ENCODE measurements at places on chromosomes 6 and 20.

DNA sequence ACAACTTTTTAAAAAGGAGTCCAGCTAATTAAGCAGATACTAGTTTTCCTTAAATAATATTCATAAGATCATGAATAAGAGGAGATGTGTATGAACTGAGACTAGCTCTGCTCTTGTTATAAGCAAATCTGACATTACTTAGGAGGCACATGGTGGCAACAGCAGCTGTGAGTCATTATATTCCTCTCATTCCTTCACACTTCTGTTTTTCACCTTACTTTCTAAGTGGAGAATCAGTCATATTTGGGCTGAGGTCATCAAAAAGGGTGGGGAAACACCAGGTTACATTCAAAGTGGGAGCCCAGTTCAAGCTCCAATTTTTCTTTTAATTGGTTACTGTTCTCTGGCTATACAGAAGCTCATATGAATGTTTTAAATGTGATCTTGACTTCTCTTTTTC is 6.0 kb upstream of the RIPPLY2 start:
- DNase-seq = no peak

GRCh38 chr6:67666177-67666964 is 968.7 kb upstream of the ADGRB3 start:
- DNase-seq = no peak

DNA sequence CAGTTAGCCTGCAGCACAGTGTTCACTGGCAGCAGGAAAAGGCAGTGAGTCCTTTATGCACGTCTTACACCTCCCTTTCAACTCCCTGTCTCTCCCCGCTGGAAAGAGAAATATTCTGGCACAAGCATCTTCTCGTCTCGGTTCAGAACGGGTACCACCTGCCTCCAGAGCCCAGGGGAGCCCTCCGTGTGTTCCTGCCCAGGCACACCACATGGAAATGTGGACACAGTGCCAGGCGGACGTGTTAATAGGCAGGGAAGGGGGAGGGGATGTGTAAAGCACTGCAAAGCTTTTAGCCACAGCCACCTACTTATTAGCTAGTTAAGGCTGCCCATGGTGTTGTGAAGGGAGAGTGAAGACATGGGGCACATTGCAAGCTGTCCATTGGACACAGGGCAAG is 219.7 kb downstream of the FARS2 start:
- DNase-seq = peak; percentile 28

DNA sequence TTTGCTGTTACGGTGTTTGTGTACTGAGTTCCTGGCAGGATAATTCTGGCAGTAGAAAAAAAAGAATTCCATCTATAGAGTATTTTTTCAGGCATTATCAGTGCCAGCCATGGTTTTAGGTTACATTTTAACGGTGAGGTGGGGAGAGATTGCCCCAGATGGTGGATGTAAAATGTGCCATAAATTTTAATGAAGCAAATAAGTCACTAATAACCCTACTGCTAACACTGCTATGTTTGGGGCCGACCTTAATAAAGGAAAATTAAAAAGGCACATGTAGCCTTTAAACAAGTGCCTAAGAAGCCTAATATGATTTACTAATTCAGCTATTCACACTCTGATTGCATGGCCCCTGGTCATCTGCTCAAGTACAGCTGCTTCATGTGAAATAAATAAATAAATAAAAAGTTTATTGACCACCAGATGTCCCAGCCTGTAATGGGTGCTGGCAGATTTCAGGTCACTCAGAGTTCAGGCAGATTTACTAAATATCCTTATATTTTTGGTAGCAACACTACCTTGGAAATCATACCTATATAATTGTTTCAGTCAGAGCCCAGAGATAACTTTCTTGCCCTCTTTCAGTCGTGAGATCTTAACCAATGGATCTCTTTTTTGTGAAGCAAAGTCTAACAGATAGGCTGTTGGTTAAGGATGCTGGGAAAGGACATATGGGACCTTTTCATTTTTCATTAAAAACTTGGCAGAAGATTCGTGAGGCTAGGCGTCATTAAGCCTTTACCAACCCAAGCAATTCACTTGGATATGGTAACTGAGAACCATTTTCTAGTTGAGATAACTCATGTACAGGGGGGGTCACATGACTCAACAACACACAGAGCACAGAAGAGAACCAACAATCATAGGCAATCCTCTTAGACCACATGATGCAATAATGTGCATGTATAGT is 495.0 kb upstream of the NRSN1 start:
- DNase-seq = peak; percentile 63

DNA sequence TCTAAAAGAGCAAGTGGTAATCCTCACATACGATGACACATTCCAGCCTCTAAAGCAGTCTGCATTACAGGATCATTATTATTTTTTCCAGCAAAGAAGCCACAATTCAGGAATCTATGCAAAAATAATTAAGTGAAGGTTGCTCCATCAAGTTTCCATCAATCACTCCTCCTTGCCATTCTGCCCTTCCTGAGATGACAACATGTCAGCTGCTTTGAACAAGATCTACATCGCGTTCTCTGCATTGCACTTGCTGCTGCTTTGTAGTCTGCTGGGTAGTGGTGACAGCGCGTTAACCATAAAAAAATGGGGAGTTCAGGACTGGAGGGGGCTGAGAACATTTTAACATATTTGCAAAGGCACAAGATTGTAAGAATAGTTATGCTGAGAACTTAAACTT is 147.7 kb downstream of the GMPR start:
- DNase-seq = no peak

DNA sequence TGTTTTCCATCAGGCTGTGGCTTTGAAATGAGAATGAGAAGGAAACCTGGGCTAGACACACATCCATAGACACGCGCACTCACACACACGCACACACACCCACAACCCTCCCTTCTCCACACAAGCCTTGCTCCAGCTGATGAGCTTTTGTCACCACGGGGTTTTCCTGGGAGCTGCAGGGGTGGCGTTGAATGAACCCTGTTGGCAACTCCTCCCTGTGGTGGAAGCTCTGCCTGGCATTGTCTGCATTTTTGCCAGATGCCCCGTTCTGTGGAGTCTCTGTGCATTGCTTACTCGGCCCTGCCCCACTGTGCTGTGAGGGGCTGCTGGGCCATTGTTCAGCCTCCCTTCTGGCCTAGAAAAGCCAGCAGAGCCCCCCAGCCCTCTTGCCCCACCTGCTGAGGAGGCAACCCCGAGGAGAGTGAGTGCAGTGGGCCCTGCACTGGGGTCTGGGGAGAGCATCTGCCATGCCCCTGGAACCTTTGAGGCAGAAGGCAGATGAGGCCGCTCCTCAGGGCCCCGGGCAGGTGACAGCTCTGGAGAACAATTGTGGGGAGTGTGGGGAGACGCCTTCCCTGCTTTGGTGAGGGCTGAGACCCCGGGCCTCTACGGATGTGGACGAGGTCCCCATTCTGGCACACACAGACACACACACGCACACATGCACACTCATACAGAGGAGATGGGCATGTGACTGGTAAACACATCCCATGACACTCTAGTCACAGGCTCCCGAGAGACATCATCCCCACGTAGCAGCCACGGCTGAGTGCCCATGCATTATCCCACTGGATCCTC is 9.9 kb downstream of the ADIG start:
- DNase-seq = no peak

GRCh38 chr6:147936703-147937470 is 405.8 kb upstream of the SASH1 start:
- DNase-seq = no peak

DNA sequence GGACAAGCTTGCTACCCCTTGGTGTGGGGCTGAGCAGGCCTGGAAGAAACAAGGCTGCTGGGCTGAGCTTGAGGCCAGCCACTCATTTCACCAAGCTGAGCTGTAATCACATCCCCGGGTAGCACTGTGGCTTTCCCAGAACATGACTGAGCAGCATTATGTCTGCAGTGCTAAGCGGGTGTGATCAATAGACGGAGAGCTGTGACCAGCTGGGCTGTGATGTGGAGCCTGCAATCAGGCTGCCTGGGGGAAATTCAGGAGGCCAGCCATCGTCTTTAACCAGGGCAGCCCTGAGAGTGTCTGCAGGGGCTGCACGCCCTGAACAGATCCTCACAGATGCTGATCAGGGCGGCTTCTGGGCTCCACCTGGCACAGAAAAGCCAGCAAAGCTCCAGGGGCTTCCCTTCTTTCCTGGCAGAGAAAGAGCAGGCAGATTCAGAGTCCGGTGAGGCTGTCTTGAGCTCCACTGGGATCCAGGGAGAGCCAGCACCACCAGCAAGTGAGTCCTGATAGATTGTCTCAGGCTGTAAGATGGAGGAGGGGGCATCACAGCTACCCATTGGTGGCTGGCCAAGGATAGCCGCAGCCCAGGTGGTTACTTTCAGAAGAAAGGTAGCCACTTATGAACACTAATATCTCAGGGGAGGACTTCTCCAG is 165.9 kb downstream of the NRN1 start:
- DNase-seq = no peak

DNA sequence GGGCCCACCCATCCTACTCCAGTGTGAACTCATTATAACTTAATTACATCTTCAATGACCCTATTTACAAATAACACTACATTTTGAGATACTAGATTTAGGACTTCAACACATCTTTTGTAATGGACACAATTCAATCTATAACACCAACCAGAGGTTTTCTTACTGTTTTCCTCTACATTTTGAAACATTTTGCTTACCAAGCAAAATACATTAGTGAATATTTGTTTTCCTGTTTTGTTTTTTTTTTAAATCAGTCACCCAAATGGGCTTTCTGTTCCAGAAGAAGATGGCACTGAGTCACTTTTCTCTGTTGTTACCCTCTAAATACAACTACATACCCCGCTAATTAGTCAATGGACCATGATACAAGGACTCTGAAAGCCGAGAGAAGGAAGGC is 104.7 kb upstream of the PRND start:
- no peak for DNase-seq

- DNase-seq = no peak
Measured at GRCh38 chr6:121879149-121879548, 443.7 kb downstream of the GJA1 start.

GRCh38 chr6:167442796-167443680 is 118.2 kb downstream of the TTLL2 start:
- DNase-seq = no peak

- no peak for DNase-seq
Measured at GRCh38 chr20:37543828-37544227, 16.2 kb upstream of the BLCAP start.

DNA sequence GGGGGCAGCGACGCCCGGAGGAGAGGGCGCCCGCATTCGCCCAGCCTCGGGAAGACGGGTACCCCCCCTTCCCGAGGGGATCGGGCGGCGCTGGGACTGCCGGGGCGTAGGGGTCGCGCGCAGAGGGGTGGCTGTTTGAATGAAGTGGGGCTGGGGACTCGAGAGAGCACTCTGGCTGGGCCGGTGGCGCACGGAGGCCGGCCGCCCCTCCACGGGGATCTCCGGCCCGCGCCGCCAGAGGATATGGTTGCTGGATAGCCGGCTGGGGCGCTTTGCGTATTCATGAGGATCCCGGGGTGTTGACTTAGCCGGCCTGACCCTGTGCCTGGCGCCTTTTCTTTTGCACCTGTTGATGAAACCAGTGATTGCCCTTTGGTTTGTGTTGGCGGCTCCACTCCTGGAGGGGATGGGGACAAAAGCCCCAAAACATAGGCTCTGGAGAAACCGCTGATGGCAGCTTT is 469 bp downstream of the SYNJ2 start:
- DNase-seq = peak; percentile 40

GRCh38 chr6:12311106-12311505 is 20.9 kb downstream of the EDN1 start:
- no peak for DNase-seq

GRCh38 chr6:45772886-45773495 is 242.7 kb downstream of the CLIC5 start:
- no peak for DNase-seq

- no peak for DNase-seq
Measured at GRCh38 chr20:3796477-3797225, 541 bp downstream of the CDC25B start.

DNA sequence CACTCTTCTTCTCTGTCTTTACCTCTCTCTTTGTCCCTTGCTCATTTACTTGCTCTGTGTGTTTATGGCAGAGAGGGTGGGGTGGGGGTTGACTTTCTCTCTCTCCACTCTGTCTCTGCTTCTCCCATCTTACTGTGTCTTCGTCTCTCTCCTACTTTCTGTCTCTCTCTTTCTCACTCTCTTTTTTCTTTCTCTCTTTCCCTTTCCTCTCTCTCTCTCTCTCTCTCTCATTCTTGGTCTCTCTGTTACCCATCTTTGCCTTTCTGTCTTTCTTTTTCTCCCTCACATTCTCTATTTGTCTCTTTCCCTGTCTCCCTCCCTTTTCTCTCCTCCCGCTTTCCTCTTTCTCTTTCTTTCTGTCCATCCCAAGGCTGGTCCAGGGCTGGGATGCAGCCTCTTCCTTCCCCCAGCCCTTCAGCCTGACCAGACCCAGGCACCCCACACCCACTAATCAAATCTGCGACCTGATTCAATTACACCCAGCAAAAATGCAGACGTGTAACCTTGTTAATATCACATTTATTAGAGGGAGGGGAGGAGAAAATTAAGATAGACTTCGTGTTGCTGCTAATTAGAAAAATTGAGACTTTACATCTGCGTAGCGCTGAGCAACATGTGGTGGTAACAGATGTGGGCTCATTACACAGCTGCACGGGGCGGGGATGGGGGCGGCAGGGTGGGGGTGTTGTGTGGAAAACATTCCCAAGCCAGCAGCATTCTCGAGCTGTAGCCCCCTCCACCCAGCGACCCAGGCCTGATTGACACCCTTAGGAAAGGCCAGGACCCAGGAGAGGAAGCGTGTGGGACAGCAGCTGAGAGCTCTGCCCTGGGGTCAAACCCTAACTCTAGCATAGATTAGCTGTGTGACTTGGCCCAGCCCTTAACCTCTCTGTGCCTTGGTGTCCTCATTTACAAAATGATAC is 124.9 kb upstream of the MAFB start:
- DNase-seq = no peak

- DNase-seq = no peak
Measured at GRCh38 chr6:71332012-71332411, 43.4 kb downstream of the OGFRL1 start.

DNA sequence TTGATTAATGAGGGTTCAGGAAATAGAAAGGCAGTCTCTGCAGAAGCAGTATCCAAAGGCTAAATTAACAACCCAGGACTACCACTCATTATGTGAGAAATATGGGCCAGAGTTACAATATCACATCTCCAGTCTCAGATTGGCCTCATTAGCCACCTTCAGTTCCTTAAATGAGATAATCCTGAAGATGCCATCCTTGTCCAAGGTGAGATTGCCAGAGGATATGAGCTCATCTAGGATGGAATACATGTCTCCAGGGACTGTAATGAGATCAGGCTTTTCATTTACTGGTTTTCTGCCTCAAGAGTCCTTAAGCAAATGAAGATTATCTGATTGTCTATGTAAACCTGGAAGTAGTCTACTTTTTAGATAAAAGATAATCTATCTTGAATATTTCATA is 196.3 kb downstream of the FUT9 start:
- no peak for DNase-seq

GRCh38 chr6:3011592-3011991 is 11.9 kb downstream of the NQO2 start:
- no peak for DNase-seq

Measured in NCI-H1092 (cell line).